Kidney glomerular epithelial cell (primary cell): ENCODE measurements at places on chromosomes 1 and 21.

DNA sequence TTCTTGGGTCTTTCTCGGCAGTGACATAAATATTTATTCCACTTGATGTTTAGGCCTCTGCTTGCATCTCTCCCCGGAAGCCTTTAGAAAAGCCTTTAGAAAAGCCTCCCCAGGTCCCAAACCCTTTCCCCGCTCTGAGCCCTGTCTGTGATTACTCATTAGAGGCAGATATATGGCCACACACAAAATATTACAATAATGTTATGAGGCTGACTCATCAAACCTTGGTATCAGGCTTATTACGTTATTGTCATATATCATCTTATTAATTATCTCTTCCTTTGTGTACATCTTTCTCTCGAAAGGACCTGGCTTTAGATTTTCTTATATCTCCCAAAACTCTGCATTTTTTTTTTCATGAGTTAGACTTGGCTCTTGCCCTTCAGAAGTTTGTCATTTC, 69.5 kb downstream of the FGGY start:
- DNase-seq = no peak

DNA sequence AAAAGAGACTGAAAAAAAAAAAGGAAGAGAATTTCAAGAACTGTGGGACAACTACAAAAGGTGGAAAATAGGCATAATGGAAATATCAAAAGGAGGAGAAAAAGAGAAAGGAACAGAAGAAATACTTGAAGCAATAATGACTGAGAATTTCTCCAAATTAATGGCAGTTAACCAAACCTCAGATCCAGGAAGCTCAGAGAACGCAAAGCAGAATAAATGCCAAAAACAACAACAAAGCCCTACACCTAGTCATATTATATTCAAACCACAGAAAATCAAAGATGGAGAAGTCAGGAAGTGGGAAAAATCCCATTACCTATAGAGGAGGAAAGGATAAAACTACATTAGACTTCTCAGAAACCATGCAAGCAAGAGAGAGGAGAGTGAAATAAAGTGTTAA, 20.7 kb upstream of the AHCYL1 start:
- no peak for DNase-seq

- DNase-seq = no peak
Measured at GRCh38 chr1:101451888-101452287, 215.1 kb downstream of the S1PR1 start.

DNA sequence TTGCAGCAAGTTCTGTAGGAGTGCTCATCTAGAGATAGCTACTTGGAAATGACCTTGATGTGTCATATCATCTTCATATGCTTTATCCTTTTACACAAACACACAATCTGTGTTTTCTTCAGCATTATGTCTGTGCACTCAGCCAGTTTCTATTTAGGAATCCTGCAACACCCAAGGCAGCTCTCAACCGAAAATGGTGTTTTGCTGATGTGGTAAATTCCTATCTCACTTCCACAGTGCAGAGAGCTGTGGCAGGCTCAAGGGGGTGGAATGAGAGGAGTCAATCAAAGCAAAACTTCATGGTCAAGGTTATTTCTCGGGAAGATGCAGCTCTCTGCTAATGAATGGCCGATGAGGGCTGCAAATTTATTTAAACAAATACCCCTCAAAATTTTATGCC, 59.3 kb downstream of the IGSF5 start:
- no peak for DNase-seq

- no peak for DNase-seq
Measured at GRCh38 chr1:1437033-1437903, 1.8 kb downstream of the VWA1 start.

DNA sequence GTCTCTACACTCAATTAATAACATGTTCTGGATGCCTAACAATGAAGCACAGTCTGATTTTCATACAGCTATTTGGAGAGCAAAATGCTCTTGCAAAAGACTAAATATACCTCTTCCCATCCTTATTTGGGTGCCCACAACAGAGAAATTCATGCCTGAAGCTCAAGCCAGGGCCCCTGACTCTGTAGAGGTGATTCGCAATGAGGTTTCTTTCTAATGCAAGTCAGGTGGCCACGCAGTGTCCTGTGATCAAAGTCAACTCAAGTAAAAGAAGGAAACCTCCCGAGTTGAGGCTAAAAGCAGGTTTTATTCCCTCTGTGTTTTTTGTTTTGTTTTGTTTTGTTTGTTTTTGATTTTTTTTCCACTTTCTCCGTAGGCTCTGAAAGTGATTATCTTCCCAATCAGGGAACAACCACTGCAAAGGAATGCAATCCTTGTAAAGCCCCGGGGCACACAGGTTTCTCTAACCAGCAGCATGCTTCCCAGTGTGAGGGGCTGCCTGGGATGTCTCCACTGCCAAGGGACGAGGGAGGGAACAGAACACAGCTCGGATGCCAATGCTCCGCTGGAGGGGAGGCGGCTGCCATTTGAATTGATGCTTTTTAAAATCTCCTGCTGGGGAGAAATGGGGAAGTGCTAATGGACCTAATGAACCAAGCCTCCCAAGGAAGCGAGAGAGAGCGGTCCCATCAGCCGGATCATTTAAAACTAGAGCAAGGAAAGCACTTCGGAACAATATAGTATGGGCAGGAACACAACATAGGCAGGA, 73.8 kb upstream of the SSX2IP start:
- DNase-seq = no peak

DNA sequence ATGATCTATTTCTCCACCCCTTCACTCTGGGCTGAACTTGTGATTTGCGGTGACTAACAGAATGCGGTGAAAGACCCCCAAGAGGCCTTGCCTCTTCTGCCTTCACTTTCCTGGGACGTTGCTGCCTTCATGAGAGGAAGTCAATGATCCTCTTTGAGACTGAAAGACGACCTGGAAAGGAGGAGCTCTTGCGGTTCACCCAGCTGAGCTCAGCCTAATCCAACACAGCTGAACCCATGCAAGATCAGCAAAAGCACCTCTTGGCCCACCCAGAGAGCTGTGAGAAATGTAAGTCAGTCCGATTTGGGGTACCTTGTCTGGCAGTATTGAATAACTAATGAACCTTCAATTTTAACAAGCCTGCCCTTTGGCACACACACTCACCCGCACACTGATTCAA, 767.4 kb upstream of the TPTE start:
- no peak for DNase-seq
